NCI-H2029 (cell line): ENCODE measurements at places on chromosomes 1 and 21.

GRCh38 chr1:9247894-9248293 is 13.3 kb downstream of the H6PD start:
- DNase-seq: no peak

DNA sequence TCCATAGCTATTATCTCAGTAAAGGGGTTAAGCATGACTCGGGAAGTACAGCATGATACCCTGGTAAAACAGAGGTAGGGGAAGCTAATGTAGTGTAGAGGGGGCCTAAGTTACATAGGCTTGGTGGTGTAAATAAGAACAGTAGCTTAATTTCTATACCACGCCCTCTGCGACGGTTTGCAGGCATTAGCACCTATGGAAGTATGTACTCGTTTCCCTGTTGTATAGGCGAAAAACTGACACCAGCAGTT is 470 bp upstream of the NAXE start:
- DNase-seq: no peak

DNA sequence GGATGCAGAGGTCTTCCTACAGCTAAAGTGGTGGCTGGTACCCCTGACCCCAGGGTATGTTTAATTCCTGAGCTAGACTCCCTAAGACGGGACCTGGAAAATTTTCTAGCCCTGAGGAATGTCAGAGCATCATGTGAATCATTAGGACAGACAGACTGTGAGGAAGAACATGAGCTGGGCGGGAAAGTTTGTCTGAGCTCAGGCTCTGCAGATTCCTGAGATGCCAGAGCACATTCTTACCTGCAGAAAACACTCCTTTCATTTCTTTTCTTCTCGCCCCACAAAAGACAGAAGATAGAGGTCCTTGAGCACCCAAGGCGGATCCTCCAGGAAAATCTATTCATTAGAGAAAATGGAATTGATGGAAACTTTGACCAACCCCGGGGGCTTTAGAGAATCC is 6.5 kb downstream of the CAPN2 start:
- no peak for DNase-seq

DNA sequence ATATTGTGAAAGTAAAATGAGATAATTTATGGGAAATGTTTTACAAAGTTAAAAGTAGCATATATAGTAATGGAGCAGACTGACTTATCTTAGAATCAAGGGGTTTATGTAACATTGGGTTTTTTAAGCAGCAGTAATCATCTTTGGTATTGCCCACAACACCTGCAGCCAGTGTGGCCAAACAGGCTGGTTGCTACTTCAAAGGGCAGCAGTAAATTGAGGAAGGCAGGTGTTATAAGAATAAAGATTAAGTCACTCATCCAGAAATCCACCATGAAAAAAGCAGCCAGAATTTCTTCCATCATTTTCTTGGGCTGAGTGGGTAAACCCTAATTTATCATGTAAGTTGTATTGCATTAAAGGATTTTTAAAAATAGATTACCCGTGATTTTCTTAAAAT is 16.7 kb downstream of the DYNLT5 start:
- DNase-seq: no peak

DNA sequence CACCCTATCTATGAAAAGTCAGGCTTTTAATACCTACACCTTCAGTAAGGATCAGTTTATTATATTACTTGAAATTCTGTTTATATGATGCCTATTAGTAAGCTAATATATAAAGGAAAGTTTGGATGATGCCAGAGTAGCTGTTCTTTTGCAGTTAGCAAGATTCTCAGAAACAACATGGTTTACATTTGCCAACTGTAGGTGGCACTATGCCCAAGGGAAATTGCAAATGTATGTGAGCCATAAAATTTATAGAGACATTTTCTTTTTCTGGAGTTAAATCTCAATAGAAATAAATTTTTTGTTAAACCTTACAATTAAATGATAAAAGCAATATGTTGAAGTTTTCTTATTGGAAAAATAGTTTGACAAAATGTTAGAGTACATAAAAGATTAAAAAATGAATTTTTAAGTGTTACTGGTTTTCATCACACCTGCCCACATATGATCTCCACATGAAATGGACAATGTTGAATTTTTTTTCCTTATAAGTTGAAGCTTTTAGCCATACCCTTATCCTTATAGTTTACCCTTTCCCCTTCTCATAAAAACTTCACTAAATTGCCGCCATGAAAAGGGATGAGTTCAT is 32.1 kb upstream of the EPHX4 start:
- peak; percentile 23 for DNase-seq

GRCh38 chr1:107740579-107740978 is 224.4 kb downstream of the VAV3 start:
- DNase-seq: no peak

DNA sequence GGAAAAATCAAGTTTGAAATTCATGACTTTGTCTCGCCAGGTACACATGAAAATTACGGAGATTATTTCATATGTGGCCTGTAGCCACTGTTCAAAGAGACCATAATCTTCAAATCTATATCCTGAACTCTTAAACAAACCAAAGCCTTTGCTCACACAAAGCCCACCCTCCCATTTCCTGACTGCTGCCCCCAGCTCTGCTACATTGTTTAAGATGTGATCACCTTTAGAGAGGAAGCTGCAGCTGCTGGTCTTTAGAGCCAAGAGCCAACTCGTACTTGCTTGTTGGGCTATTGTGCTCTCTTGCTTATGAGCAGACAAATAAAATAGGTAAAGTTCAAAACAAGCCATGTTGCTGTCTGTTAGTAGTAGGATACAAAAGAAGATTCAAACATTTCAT is 71.9 kb downstream of the DTL start:
- DNase-seq: no peak

- DNase-seq: no peak
Observed at GRCh38 chr1:38088791-38089190, 42.2 kb upstream of the POU3F1 start.

GRCh38 chr1:40769815-40770214 is 13.8 kb upstream of the KCNQ4 start:
- DNase-seq: peak; percentile 42

DNA sequence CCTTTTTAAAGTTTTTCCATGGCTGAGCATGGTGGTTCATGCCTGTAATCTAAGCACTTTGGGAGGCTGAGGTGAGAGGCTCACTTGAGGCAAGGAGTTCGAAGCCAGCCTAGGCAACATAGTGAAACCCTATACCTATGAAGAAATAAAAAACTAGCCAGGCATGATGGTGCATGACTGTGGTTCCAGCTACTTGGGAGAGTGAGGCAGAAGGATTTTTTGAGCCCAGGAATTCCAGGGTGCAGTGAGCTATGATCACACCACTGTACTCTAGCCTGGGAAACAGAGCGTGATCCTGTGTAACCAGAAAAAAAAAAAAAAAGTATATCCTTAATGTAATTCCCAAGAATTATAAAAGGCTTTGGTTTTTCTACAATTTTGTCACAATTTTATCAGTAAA is 17.4 kb downstream of the DEPDC1 start:
- DNase-seq: no peak

- no peak for DNase-seq
Observed at GRCh38 chr1:218164930-218165700, 120.0 kb upstream of the RRP15 start.
